ENCODE measurements at places on chromosomes 3 and 15.

DNA sequence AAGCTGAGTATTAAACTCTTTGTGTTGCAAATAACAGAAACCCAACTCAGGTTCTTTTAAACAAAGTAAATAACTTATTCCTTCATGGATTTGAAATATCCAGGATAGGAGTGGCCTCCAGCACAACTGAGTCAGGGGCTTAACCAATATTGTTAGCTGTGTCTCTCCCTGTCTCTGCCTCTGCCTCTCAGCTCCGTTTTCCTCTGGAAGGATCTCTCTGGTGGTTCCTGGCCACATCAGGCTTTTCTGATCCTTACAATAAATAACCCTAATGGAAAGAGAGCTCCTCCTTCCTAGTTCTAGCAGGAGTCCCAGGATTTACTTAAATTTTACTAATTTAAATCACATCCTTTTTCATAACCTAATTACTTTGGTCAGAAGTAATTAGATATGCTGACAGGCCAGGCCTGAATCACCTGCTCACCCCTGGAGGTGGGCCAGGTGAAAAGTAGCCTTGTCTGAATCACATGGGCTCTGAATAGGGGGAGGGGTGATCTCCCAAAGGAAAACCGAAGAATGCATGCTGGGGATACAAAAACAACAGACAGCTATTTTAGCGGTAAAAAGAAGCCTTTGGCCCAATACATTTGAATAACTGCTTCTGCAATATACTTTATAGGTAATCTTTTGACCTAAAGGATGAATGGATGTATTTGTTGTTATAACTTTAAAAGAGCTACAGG, 75.4 kb downstream of the REC114 start:
- no peak for DNase-seq

GRCh38 chr3:145780301-145780700, 380.7 kb downstream of the PLOD2 start:
- no peak for DNase-seq

DNA sequence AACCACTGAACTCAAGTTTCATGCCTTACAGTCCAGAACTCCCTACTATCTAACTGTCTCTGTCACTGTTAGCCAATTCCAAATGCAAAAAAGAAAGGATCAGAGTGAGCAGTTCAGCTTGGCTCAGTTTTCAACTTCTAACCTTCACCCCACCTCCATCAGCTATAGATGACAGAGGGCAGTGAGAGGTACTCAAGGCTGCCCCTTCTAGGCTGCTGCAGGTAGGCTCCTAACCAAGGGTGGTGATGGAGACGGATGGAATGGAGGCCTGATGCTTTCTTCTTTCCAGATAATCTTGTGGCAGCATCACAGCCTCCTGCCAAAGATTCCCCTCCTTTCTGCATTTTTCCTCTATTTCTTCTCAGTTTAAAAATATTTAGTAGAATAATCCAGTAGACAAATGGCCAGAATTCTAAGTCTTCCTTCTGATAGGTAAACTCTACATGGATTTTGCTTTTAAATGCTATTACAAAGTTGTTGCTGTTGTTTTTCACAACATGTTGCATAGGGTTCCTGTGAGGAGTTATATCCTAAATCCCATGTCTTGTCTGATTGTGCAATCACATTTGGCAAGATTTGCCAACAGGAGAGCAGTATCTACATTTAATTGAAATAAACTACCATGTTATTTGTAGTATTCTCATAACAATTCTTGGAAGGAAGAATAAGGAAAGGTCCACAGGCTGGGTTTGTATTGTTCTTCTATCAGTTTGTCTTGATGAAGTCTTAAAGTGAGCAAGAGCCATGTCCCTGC, 301.6 kb upstream of the TRIM42 start:
- DNase-seq = no peak

DNA sequence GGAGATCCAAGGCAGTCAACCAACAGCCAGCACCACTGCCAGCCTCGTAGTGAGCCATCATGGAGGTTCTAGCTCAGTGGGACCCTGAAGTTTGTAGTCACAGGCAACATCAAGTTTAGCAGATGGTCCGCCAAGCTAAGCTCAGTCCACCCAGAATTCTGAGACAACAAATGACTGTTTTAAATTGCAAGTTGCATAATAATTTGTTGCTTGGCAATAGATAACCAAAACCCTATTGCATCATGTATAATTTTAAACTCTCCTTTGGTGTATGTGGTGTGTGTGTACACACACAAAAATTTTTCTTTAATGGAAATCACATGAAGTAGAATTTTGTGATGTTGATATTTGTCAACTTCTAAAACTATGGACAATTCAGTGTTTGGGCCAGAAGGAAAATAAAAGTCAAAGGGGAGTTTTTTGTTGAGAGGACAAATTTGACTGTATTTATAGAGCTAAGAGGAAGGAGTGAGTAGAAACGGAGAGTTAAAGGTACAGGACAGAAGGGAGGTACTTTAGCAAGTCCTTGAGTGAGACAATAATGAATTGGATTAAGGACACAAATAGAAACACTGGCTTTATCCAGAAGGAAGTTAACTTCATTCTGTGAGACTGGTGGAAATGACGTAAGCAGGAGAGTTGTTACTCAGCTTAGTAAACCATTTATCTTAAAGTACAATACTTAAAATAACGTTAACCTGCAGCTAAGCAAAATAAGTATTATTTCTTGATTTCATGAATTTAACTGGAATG, 83.6 kb downstream of the NCEH1 start:
- DNase-seq = no peak

- no peak for DNase-seq
These were observed 921.2 kb downstream of the SQOR start for GRCh38 chr15:46556010-46556409.

- no peak for DNase-seq
These were observed 3.1 kb downstream of the TSPAN3 start for GRCh38 chr15:77067691-77068367.

DNA sequence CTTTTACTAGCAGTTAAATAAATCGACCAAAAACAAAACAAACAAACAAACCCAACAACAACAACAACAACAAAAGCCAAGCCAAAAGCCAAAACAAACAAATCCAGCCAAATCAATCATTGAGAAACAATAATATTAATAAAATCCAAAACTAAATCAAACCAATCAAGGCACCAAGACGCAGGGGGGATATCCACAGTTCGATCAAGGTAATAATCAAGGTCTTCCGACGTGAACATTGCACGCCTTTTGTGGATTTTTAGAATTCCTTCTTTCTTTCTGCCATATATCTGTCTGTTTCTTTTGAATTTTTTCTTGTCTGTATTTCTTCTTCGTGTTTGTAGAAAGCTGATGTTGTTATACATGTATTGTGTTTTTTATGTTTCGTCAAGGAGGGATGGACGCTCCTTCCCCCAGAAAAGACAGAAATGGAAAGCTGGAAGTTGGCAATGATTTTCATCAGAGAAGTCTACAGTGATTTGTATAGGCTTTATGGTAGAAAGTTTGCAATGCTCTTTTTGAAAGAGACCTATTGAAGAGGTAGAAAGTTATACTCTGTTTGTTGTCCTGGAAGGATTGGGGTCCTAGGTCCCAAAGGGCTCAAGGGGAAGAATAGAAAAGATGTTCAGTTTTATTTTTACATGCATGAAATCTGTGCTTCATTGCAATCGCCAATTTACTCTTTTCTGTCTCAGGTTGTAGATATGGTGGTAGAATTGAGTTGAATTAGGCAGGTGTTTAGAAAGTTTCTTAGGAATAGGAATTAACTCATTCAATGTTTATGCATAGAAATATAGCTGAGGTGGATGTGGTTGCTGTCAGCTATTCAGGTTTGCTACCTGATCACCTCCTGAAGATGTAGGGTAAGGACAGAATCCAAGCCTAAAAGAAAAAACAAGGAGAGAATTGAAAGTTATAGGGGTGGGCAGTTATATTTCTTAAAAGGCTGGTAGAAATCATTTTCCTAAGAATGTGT, 1.2 kb downstream of the ARPP21 start:
- no peak for DNase-seq

DNA sequence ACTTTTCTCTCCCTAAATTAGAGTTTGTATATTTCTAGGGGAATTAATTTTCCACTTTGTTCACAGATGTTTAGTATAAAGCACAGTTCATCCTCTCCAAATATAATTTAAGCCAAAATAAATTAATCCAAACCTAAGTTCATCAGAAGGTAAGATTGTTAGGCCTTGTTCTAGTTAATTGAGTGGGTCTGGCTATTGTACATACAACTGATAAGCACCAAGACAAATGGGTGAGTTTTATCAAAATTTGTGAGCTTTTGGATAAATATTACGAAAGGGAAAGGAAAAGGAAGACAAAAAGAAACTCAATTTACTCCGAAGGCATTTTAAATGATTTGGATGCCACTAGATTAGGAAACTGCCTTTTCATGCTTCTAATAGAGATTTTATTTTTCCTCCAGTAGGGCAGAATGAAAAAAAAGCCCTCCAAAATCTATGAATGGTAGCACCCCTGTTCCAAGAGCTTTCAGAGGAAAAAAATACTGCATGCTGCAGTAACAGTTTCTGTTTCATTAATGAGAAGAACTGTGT, 304.0 kb downstream of the ZNF385D start:
- DNase-seq = no peak

- DNase-seq = no peak
These were observed 20.4 kb downstream of the SLC7A14 start for GRCh38 chr3:170565495-170565894.

DNA sequence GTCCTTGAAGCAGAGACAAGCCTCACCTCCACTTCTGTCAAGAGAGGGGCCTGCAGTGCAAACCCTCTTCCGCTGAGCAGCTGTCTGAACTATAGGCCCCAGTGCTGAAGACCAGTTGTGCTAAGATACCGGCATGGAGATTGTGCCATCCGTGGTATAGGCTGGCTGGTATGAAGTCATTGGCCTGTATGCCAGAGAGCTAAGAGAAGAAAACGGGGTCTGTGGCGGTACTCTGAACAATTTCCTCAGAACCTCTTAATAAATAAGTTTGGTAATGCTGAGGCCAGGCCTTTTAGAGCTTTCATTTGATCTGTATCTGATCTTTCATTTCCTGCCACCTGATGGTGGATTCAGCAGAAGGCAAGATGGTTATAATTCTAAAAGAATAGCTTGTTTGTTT, 123.0 kb downstream of the LRIG1 start:
- DNase-seq = no peak

GRCh38 chr15:28099555-28100140, 533 bp upstream of the OCA2 start:
- DNase-seq = no peak

DNA sequence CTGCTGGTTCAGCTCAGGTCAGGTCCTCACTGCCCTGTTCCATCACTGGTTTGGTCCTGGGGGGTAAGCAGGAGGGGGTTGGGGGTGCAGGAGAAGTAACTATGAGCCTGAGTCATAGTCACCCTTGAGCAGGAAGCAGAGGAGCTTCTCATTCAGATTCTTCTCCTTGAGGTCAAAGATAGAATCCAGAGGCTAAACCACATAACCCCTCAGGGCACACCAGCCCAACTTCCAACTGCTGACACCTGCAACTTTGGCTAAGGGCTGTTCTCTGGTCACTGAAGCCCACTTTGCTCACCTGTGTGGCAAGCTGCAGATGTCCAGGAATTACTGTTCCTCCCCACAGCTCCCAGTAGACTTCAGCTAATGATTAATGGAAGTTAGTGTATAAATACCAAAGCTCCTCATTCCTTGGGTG, 48.8 kb upstream of the LRRFIP2 start:
- DNase-seq = no peak

- no peak for DNase-seq
These were observed 31.6 kb downstream of the PYDC2 start for GRCh38 chr3:191492601-191493000.

GRCh38 chr15:82963471-82964341, 11.2 kb upstream of the HOMER2 start:
- DNase-seq = no peak

- DNase-seq = no peak
These were observed 2.8 kb downstream of the NR2E3 start for GRCh38 chr15:71812966-71813722.

DNA sequence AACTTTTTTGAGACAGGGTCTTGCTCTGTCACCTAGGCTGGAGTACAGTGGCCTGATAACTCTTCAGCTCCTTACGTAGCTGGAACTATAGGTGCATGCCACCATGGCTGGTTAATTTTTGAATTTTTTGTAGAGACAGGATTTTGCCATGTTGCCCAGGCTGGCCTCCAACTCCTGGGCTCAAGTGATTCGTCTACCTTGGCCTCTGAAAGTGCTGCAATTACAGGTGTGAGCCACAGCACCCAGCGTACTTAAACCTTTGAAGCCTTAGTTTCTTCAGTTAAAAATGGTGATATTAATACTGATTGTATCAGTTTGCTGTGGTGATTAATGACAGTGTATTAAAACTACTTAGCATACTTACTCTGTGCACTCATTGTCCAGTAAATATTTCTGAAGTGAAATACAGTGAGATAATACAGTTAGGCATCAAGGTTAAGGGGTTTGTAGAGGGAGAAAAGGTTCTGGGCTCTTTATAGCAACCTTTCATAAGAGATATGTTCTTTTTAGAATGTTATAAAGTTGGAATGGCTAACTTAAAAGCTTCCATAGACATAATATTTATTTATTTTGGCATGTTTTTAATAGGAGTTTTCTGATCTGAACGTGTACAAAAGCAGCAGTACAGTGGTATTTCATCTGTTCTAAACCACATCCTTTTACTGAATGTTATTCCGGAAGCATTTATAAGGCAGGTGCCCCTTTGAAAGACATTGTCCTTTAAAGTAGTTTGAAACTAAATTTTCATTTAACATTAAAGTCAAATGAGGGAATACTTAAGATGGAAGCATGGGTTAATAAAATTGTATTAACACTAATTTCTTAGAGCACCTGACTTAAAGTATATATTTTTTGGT, 23.6 kb downstream of the NCK1 start:
- DNase-seq = no peak

- DNase-seq = no peak
These were observed 95.7 kb downstream of the NSUN3 start for GRCh38 chr3:94158512-94158911.

DNA sequence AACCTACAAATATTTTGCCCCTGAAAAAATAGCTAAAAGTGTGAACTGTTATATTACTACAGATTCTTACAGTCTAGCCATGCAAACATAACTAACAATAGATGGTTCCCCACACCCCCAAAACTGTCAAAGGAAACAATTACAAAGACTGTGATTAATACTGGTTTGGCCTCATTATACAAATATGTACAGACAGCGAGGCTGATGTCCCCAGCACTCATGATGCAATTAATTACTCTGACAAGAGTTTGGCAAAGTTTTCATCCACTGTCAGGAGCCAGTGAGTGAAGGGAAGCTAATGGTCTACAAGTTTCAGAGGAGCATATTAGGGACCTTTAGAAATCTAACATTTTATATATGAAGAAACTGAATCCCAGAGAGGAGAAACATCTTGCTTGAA, 61.0 kb downstream of the HMG20A start:
- DNase-seq = no peak

DNA sequence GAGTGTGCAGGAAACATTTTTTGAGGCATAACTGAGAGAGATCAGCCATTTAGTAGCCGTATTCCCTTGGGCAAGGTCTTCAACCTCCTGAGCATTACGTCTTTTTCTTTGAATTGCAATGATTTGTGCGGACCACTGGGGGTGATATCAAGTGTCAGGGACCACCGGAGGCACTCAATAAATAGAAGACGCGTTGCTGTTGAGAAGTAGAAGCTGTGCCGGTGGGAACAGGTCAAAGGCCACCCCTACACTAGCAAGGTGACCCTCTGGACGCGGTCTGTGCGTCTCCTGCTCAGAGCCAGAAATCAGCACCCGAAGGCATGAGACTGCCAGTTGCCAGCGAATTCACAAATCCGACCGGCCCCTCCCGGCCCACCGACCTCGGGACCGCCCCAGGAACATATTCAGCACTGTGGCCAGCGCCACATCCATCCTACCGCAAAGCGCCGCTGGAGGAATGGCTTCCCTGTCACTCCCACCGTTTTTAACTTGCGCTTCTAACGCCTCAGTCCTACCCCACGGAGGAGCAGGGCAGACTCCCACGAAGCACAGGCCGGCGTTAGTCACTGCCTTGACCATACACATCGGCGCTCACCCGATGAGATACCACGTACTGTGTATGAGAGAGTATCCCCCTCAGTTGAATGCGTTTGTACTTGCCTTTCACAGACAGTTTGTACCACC, 1.4 kb upstream of the GHSR start:
- no peak for DNase-seq
